Stimulated activated CD8-positive, alpha-beta memory T cell treated with anti-CD3 and anti-CD28 coated beads, Interleukin-4, amount 100 ng/mL, for 1 hour (primary cell): ENCODE measurements at places on chromosomes 7 and 10.

GRCh38 chr10:101828766-101829551 lies 10.7 kb upstream of the OGA start:
- DNase-seq: no peak

DNA sequence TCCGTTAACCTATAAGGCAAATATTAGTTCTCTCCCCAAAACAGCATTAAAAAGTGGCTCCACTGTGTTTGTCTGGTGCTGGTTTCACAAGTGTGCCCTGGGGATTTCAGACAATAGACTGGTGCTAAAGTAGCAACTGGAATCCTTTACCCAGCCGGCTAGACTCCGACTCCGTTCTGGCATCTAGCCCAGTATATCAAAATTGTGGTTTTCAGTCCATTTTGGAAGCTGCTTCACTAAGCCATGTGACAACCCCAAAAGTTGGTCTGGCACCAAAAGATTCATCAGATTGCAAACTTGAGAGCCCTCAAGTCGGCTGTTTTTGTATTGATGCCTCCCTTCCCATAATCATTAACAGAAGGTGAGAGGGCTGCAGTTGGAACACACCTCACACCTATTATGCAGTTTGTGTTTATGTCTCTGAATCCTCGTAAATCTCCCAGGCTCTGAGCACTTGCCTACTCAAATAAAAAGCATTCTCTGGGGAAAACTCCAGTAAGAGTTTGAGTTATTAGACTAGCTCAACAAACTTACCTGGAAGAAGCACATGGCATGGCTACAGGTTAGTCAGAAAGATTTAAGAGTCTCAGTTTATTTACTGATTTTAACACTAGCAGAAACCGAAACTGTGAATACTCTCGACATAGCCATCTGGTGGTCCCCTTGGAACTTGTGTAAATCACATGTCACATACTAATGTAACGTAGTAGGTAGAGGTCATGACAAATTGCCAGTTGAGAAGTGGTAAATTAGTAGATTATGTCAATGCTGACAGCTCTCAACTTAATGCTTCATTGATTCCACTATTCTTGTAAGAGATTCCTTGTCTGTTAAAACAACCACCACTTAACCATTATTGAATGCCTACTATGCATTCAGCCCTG lies 14.8 kb upstream of the WNT16 start:
- no peak for DNase-seq

DNA sequence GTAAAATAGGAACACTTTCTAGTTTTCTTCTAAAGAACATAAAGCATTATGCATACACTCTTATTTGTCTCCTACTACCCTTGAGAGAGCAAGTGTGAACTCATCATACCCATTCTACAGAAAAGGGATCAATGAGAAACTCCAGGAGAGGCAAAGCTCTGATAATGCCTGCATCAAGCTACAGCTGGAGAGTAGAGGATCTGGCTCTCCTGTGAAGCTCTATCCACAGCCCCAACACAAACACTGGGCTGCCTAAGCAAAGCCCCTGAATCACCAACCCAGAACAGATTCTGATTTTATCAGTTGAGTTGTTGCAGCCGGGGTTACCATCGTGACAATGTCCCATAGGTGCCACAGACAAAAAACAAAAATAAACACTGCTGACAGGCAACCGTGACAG lies 74.9 kb downstream of the NUDCD3 start:
- no peak for DNase-seq

DNA sequence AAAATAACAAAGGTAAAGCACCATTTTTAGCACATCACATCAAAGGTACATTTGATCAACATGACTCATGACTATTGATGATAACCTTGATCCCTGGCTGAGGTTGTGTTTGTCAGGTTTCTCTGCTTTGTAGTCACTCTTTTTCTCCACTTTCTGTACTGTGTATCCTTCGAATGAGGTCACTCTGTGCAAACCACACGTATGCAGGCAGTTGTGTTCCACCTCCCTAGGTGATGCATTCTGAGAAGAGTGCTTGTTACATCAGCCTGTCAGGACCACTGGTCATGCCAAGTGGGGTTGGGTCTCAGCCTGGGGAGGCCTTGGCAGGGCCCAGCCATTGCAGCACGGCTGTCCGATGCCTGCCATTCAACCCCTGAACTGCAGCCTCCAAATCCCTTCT lies 62.8 kb upstream of the GJD4 start:
- no peak for DNase-seq

DNA sequence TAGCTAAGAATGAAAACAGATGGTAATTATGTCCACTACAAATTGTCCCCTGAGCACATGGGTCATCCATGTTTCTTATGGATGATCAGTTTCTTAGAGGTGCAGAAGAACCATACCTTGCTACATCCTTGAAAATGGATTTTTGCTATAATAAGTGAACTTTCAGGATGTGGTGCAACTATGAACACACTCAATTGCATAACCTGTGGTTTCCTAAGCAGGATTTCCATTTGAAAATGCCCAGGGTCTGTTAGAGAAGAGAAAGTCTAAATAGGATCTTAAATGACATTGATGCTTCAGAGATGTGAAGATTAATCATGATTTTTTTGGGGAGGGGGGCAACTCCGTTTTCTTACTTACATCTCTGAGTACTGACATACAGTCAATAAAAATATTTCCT lies 39.6 kb upstream of the CACNB2 start:
- no peak for DNase-seq
